Breast epithelium (tissue), 4 donors: ENCODE measurements at places on chromosomes 3 and 15. TPM values are rescaled to one million over a fixed set of nuclear protein-coding genes. Genes with fewer than 3 reads are reported as not detected.
A peak's percentile ranks its signal among the peaks of the same experiment; 100 is the strongest.

DNA sequence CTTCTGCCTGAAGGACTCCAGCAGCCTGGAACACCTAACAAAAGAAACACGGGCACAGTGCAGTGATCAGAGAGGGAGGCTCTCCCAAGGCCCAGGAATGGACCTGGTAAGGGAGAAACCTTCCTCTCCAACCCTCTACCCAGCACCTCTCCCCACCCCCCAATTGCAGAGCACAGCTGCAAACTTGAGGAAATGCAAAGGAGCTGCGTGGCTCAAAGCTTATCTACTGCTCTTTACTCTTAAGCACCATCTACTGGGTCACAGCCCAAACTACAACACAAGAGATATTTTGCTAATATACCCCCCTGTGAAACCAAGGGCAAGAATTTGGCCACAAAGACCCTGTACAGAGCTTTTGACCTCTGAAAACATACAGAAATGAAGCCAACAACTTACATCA, 328.3 kb downstream of the OXSM start:
- no peaks in the 10 kb centered on the region for H3K27me3 ChIP-seq
- no peak overlapping the region for H3K27ac ChIP-seq
- no peak overlapping the region for H3K4me3 ChIP-seq
- no peak for DNase-seq
- no peaks in the 10 kb centered on the region for H3K36me3 ChIP-seq

- H3K4me3 ChIP-seq: peak overlapping the region; percentile 83
- no peaks in the 10 kb centered on the region for H3K27me3 ChIP-seq
- peak overlapping the region; percentile 98 for H3K27ac ChIP-seq
- no peaks in the 10 kb centered on the region for H3K36me3 ChIP-seq
Measured at GRCh38 chr3:156826896-156827882, 1.0 kb downstream of the LEKR1 start.

DNA sequence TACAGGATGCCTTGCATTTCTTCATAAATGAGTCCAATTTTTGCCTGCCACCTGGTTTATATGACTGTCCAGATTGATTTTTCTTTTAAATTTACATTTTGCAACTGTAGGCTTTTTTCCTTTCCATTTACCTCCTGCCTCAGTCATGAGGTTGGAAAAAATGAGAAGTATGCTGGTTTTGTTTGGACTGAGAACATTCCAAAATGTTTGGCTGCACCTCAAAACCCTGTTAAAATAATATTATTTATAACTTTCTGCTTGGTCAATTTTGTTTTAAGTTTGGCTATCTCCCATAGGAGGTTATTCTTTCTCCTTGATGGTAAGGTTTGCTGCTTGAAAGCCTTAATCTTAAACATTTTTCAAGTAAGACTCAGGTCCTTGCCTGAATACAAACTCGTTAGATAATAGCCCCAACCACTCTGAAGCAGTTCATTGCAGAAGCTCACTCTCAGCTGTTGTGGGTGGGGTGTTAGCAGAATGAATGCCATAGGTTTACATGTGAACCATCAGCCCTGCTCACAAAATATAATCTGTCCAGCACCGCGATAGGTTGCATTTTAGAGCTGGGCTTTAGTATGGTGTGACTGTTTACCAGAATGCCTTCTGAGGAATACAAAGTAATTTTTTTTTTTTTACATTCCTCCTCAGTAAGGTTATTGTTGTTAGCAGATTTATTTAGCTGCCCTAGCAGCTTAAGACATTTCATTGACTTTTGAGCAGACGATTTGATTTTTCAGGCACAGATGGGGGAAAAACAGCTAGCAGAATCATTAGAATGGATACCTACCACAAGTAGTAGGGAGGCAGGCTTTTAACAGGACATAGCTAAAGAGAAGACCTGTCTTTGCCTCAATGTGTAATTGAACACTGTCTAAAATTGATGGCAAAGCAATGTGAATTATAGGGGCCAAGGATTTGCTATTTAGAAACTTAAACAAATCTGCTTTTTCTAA, 630.8 kb upstream of the KCNMB2 start:
- DNase-seq: no peak
- H3K36me3 ChIP-seq: no peaks in the 10 kb centered on the region
- peaks cover 8% of the 10 kb centered on the region for H3K4me1 ChIP-seq
- H3K4me3 ChIP-seq: no peak overlapping the region
- no peaks in the 10 kb centered on the region for H3K27me3 ChIP-seq

- H3K27me3 ChIP-seq: no peaks in the 10 kb centered on the region
- no peaks in the 10 kb centered on the region for H3K4me1 ChIP-seq
- no peak overlapping the region for H3K4me3 ChIP-seq
- H3K27ac ChIP-seq: no peak overlapping the region
Measured at GRCh38 chr3:133965906-133966305, 63.8 kb downstream of the SLCO2A1 start.

DNA sequence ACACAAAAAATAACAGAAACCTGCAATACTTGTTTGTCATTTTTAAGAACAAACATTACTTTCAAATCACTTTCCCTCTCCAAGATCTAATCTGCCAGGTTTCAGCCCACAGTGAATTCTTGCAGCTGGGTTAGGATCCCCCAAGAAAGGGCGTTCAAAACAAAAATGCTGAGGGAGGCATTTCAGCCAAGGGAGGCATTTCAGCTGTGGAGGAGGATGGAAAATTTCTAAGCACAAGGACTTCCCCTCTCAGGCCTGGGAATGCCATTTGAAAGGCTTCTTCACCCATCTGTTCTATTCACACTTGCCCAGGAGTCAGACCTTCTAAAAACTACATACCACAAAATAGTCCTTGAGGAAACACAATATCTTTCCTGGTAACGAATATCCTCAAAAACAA, 69.1 kb downstream of the P3H2 start:
- DNase-seq: no peak
- H3K36me3 ChIP-seq: no peaks in the 10 kb centered on the region
- H3K4me1 ChIP-seq: no peaks in the 10 kb centered on the region
- H3K27me3 ChIP-seq: no peaks in the 10 kb centered on the region
- no peak overlapping the region for H3K4me3 ChIP-seq
- no peak overlapping the region for H3K27ac ChIP-seq

- no peak overlapping the region for H3K4me3 ChIP-seq
- H3K27me3 ChIP-seq: no peaks in the 10 kb centered on the region
- no peaks in the 10 kb centered on the region for H3K4me1 ChIP-seq
- H3K27ac ChIP-seq: peak overlapping the region; percentile 75
Measured at GRCh38 chr3:27643355-27643754, 78.8 kb downstream of the EOMES start.

DNA sequence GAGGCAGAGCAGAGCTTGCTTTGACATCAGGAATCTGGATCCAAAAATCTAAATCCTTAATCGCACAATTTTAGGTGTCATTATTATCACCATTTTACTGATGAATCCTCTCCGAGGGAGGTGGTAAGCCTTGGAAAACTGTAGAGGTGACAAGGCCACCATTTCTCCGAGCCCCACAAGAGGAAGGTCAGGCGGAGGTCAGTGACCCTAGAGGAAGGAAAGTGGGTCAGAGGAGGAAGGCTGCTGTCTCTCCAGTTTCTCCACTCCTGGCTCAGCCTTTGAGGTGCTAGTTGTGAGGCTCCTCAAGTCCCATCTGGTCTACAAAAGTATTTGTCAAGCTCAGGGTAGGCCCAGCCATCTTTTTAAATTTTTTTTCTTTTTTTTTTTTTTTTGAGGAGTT, 3.2 kb downstream of the DVL3 start:
- no peaks in the 10 kb centered on the region for H3K4me1 ChIP-seq
- H3K36me3 ChIP-seq: no peaks in the 10 kb centered on the region

GRCh38 chr15:40543082-40543481, 21.8 kb downstream of the CCDC32 start:
- H3K36me3 ChIP-seq: no peaks in the 10 kb centered on the region
- H3K4me1 ChIP-seq: no peaks in the 10 kb centered on the region
- no peak overlapping the region for H3K4me3 ChIP-seq
- H3K27ac ChIP-seq: no peak overlapping the region
- no peaks in the 10 kb centered on the region for H3K27me3 ChIP-seq

Gene STRIT1
- not detected for total RNA-seq

Gene ROPN1B
- not detected for total RNA-seq

Gene PLSCR5
- not detected for total RNA-seq

Gene NDN
- total RNA-seq: 39.2 TPM

Gene ADAMTS7
- 1.3 TPM for total RNA-seq

Gene SCAANT1
- not detected for total RNA-seq

Gene FBXO40
- total RNA-seq: not detected
